ENCODE measurements at places on chromosomes 6 and 20. TPM values are rescaled to one million over a fixed set of nuclear protein-coding genes. Genes with fewer than 3 reads are reported as not detected.

HLA-DRB1 gene
- 12.5 TPM for total RNA-seq

SLC17A2 gene
- not detected for total RNA-seq

CCNC gene
- 49.3 TPM for total RNA-seq

GRCh38 chr20:8151372-8151771, 19.3 kb downstream of the PLCB1 start:
- no peak overlapping the region for H3K27ac ChIP-seq
- DNase-seq: no peak
- no peaks in the 10 kb centered on the region for H3K36me3 ChIP-seq
- no peak overlapping the region for H3K4me3 ChIP-seq
- peaks cover 17% of the 10 kb centered on the region for H3K4me1 ChIP-seq

- H3K27me3 ChIP-seq: no peaks in the 10 kb centered on the region
- no peaks in the 10 kb centered on the region for H3K36me3 ChIP-seq
- H3K4me3 ChIP-seq: no peak overlapping the region
- no peak overlapping the region for H3K27ac ChIP-seq
Observed at GRCh38 chr6:9089724-9090123, 654.4 kb upstream of the SLC35B3 start.

GRCh38 chr20:20214757-20215275, 153.1 kb upstream of the INSM1 start:
- no peak for DNase-seq
- H3K27me3 ChIP-seq: no peaks in the 10 kb centered on the region
- no peaks in the 10 kb centered on the region for H3K4me1 ChIP-seq
- no peaks in the 10 kb centered on the region for H3K36me3 ChIP-seq
- no peak overlapping the region for H3K4me3 ChIP-seq

NT5E gene
- total RNA-seq: 3.6 TPM

DNA sequence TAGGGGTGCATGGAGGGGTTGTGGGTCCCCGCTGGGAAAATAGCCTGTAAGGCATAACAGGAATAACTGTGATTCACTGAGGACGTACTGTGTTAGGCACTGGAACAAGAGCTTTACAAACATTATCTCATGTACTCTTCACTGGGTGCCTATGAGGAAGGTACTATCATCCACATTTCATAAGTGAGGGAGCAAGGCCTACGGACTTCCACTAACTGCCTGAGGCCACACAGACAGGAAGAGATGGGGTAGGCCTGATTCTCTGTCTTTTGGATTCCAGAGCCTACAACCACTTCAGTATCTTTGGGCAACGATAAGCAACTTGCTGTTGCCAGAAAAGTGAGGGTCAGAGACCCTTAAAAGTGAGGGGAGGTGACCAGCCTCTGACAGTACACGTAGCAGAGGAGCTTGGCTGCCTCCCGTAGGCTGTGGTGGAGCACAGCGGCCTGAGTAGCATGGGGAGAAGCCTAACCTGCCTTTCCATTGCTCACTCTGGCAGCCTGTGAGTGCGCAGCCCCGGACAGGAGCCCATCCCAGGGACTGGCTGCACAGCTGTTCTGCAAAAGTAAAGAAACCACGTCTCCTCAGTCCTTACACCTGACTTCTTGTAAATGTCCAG, 30.4 kb downstream of the PSMB1 start:
- no peak for DNase-seq
- H3K4me3 ChIP-seq: no peak overlapping the region
- H3K36me3 ChIP-seq: no peaks in the 10 kb centered on the region
- no peaks in the 10 kb centered on the region for H3K27me3 ChIP-seq
- no peaks in the 10 kb centered on the region for H3K4me1 ChIP-seq

GRCh38 chr20:24587384-24588046, 118.1 kb downstream of the SYNDIG1 start:
- H3K27me3 ChIP-seq: no peaks in the 10 kb centered on the region
- H3K36me3 ChIP-seq: no peaks in the 10 kb centered on the region
- no peak overlapping the region for H3K4me3 ChIP-seq
- no peaks in the 10 kb centered on the region for H3K4me1 ChIP-seq

HRH3 gene
- total RNA-seq: not detected

OSER1 gene
- 13.5 TPM for total RNA-seq

DNA sequence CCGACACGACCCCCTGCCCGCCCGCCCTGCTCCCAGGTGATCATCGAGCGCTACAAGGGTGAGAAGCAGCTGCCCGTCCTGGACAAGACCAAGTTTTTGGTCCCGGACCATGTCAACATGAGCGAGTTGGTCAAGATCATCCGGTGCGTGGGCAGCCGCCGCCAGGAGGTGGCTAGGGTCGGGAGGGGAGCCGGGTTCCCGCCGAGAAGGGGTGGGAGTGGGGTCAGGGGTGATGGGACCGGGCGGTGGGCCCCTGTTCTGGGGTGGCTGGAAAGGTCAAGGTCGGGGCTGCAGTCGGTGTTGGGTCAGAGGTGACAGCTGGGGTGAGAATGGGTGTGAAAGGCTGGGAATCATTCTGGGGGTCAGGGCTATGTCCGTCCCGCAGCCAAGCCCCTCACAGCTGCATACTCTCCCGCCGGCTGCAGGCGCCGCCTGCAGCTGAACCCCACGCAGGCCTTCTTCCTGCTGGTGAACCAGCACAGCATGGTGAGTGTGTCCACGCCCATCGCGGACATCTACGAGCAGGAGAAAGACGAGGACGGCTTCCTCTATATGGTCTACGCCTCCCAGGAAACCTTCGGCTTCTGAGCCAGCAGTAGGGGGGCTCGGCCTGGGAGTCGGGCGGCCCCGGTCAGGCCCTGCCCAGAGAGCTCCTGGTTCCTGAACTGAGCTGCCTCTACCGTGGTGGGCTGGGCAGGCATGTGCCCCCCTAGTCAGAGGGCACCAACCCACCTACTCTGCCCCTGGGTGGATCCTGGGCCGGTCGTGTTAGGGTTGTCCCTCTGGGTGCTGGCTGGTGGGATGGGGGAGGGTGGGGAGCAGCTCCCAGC, 1.0 kb downstream of the MAP1LC3A start:
- peak overlapping the region; percentile 89 for H3K27ac ChIP-seq
- H3K4me3 ChIP-seq: no peak overlapping the region
- DNase-seq: peak; percentile 87
- H3K36me3 ChIP-seq: no peaks in the 10 kb centered on the region
- peaks cover 7% of the 10 kb centered on the region for H3K4me1 ChIP-seq

GRCh38 chr6:2578767-2579166, 172.0 kb downstream of the MYLK4 start:
- no peak overlapping the region for H3K4me3 ChIP-seq
- no peak for DNase-seq
- no peaks in the 10 kb centered on the region for H3K4me1 ChIP-seq

DNA sequence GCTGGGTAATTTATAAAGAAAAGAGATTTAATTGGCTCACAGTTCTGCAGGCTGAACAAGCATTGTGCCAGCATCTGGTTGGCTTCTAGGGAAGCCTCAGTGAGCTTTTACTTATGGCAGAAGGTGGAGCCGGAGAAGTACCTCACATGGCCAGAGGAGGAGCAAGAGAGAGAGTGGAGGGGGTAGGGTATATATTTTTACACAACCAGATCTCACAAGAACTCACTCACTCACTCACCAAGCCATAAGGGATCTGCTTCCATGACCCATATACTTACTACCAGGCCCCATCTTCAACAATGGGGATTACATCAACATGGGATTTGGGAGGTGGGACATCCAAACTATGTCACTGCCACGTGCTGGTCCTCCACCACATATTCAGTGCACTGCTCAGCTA, 152.6 kb upstream of the PRND start:
- no peaks in the 10 kb centered on the region for H3K4me1 ChIP-seq
- no peak overlapping the region for H3K27ac ChIP-seq
- no peak for DNase-seq
- no peak overlapping the region for H3K4me3 ChIP-seq

MYBL2 gene
- 5.8 TPM for total RNA-seq

RSPO3 gene
- total RNA-seq: 0.51 TPM

GRCh38 chr6:120857422-120857821, 476.9 kb downstream of the TBC1D32 start:
- H3K27me3 ChIP-seq: no peaks in the 10 kb centered on the region
- no peaks in the 10 kb centered on the region for H3K36me3 ChIP-seq
- H3K27ac ChIP-seq: no peak overlapping the region
